ENCODE measurements at places on chromosomes 2 and 18.

DNA sequence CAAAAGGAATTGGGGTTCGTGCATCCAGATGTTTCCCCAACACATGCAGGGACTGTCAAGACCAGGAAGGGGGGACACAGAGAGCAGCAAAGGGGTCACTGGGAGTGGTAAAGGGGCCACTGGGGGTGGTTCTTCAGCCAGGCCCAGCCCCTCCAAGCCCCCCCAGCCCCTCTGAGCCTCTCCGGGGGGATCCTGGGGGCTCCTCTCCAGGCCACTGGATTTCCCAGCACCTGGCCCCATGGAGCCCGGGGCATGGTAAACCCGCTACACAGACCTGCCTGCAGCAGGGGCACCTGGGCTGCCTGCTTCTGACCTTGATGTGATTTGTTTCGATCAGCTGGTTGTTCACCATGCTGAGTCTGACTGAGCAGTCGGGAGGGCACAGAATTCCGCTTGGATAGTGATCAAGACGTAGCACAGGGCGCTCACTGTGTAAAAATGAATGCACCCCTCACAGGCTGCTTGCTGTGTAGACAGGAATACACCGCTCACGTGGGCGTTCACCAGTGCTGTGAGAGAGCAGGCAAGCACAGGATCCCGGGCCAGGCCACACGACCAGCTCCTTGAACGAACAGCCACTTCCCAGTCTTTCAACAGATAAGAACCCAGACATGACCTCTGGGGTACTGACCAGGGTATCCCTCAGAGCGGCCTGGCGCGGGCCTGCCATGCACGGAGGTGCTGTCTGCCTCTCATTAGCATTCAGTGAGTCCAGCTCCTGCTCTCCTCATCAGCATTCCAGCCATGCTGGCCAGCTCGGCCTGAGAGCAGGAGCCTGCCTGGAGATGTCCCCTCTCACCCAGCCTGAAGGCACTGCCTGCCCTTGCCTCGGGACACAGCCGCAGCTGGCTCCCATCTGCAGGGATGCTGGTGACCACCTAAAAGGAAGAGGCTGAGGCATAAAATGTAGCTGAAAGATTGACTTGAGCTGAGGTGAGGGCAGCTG is 73.3 kb upstream of the OTOS start:
- no peak for DNase-seq

DNA sequence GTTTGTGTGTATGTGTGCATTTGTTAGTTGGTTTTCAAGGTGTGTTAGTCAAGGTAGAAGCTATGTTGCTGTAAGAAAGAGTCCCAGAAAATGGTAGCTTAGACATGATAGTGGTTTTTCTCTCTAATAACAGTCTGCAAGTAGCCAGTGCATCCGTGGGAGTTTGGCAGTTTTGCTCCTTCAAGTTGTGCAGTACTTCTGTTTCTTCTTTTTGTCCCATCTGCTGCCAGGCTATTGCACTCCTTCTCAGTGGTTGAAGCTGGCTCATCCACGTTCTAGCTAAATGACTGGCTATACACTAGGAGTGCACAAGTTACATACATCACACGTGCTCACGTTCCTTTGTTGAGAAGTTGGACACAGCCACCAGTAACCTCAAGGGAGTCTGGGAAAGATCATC is 134.7 kb downstream of the ASXL3 start:
- DNase-seq, result no peak

DNA sequence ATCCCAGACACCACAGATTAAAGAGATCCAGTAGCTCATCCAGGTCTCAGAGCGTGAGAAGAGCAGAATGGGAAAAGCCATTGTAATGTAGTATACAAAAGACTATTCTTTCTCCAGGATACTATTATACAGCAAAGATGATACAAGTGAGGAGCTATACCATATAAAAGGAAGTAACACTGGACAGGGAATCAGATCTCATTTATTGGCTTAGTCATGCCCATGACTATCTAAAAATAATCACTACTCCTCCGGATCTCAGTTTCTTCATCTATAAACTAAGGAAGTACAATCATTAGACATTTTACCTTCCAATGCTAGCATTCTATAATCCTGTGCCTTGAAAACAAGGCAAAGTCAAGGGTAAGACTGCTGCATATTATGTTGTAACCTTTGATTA is 19.4 kb downstream of the KRCC1 start:
- no peak for DNase-seq

DNA sequence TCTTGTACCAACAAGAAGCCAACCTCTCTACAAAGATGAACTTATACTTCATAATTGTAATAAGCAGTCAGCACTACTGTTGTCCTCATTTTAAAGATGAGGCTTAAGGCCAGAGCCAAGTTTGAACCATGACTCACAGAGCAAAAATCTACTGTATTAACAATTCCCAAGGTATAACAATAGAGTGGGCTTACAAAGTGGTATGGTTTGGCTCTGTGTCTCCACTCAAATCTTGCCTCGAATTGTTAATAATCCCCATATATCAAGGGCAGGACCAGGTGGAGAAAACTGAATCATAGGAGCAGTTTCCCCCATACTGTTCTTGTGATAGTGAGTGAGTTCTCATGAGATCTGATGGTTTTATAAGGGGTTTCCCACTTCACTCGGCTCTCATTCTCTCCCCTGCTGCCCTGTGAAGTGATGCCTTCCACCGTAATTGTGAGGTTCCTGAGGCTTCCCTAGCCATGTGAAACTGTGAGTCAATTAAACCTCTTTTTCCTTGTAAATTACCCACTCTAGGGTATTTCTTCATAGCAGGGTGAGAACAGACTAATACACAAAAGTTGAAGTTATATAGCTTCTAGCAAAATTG is 19.5 kb downstream of the MRPL44 start:
- no peak for DNase-seq

DNA sequence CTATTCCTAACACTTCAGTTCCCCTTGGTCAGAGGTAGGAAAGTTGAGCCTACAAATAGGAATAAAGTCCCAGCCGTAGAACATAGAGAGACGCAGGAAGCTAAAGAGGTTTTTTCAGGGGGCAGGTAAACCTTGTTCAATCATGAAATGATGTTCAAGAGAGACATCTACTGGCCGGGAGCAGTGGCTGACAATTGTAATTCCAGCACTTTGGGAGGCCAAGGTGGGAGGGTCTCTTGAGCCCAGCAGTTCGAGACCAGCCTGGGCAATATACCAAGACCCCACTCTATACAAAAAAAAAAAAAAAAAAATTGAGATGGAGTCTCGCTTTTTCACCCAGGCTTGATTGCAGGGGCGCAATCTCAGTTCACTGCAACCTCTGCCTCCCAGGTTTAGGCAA is 66.7 kb upstream of the DNAJC10 start:
- DNase-seq, result peak; percentile 9

DNA sequence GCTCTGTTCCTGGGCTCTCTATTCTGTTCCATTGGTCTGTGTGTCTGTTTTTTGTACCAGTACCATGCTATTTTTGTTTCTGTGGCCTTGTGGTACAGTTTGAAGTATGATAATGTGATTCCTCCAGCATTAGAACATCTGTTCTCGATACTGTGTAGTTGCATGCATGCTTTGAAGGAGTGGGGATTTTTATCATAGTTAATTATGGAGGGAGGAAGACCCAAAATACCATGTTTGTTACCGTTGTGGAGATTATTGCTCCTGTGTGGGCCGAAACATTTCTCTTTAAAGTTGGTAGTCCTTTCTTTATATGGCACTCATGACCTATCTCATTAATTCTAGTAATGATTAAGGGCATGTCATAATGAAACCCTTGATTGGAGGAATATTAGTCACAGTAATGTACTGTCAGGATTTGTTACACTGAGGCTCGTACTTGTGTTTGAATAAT is 87.6 kb downstream of the TTC27 start:
- DNase-seq, result peak; percentile 40

DNA sequence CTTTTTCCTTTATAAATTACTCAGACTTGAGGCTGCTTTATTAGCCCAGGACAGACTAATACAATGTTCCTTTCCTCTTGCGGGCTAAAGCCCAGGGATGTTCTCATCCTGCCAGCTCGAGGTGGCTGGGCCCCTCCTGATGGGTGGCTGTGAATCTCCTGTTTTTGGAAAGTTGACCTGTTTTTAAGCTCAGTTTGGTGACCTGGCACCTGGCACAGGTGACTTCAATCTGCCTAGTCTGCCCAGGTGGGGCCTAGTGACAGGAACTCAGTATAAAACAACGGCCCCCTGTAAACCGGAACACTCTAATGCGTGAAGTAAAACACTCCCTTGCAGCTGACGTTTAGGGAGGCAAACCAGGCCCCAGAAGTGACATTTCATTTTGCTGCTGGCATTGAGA is 92.7 kb upstream of the SNTG2 start:
- no peak for DNase-seq

DNA sequence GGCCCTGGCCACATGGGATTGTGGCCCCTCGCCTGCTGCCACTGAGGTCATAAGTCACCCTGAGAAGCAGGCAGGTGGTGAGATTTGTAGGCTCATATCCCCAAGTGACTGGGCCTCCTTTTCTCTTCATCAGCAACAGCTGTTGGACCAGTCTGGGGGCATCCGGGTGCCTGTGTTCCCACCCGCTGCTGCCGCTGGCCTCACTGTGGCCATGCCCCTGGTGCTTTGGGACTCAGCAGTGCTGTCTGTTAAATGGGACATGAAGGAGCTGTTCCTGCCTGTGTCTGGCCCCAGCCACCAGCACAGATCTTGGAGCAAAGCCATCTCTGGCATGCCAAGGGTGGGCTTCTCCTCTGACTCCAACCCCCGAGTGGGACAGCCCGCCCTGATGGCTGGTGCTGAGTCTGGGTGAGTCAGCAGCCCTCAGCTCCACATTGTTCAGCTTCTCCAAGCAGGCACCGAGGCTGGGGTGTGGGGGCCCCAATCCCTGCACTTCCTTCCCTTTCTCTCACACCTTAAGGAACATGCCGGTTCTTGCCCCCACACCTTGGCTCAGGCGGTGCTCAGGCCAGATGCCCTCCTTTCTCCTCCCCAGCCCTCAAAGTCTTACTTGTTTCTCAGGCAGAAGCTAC is 207.9 kb downstream of the GLI2 start:
- DNase-seq, result no peak

- DNase-seq, result no peak
Measured at GRCh38 chr2:229387866-229388265, 116.8 kb upstream of the PID1 start.

GRCh38 chr2:219856602-219857001 is 229.2 kb downstream of the SLC4A3 start:
- no peak for DNase-seq

DNA sequence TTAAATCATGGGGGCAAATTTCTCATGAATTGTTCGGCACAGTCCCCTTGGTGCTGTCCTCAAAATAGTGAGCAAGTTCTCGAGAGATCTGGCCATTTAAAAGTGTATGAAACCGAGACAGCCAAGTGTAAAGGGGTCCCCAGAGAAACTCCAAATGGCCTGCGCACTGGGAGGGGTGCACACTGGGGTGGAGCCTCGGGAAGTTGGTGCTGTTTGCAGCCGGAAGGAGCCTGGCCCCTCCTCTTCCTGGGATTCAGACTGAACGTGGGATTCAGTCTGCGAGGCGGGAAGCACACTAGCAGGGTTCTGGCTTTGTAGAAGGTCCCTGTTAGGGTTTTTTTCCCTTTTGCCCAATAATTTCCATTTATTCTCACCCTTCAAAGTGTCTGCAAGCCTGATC is 48.8 kb downstream of the RABL2A start:
- DNase-seq, result no peak

- DNase-seq, result peak; percentile 25
Measured at GRCh38 chr2:126359494-126359893, 296.5 kb upstream of the GYPC start.

Measured in activated CD4-positive, alpha-beta T cell treated with anti-CD3 and anti-CD28 coated beads, Interleukin-2, Interleukin-6, amounts not matched to agents 100 ng/mL and 50 ng/mL, durations not matched to agents 16 hours and 8 hours (primary cell).